ENCODE measurements at places on chromosomes 7 and 10.

DNA sequence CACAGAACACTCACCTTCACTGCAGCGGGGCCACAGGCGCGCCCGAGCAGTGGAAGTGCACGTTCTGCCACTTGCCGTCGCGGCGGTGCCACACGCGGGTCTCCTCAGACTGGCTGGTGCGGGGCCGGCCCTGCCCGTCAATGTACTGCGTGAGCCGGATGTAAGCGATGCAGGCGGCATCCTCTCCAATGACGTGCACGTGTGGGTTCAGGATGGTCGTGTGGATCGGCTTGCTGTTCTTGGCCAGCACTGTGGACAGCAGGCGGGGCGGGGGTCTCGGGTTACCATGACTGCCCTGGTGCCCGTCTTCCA is 19.2 kb downstream of the YKT6 start:
- no peak for DNase-seq

- no peak for DNase-seq
Observed at GRCh38 chr10:35394411-35394851, 58.1 kb downstream of the CCNY start.

DNA sequence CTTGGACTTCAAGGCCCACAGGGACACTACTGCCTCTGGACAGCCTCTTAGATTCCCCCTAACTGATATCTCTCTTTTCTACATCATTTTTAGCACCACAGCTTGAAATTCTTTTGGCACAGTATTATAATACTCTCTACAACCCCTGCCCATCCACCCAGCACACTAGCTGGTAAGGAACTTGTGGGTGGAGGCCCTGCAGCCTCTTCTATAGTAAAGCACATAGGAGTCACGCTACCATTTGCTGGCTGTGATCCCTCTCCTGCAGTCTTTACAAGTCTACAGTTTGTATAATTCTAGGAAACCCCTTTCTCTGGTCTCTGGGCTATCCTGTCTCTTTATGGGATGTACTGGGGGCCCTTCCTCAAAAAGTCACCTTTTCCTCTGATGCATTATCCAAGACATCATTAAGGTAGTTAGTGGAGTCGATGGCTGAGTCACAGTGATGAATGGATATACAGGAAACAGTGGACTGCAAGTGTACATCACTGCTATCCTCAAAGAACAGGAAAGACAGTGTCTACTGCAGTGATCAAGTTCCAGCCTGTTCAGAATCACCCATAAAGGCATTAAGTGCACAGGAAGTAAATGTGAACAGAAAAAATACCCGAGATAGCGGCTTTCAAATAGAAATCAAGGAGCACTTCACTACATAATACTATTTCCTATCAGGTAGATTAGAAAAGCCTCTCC is 54.4 kb downstream of the STK17A start:
- DNase-seq, result no peak

DNA sequence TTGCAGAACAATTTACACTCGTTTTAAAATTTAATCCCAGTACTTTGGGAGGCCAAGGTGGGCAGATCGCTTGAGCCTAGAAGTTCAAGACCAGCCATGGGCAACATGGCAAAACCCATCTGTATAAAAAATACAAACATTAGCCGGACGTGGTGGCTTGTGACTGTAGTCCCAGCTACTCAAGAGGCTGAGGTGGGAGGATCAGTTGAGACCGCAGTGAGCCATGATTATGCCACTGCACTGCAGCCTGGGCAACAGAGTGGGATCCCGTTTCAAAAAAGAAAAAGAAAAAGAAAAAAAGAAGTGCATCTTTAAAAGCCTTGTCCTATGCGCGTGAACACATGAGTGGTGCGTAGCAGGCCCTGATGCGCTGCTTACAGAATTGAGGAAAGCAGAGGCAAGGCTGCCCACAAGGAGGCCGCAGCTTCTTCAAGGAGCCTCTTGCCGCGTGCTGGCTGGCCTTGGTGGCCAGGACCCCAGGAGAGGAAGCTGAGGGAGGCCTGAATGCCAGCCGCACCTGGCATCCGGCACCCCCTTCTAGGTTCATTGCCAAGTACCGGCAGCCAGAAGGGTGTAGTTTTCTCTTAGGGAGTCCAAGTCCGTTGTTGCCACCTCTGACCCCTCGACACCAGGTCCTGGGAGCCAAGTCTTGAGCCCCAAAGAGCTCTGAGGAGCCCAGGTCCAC is 124.5 kb downstream of the UBE2H start:
- DNase-seq, result no peak

DNA sequence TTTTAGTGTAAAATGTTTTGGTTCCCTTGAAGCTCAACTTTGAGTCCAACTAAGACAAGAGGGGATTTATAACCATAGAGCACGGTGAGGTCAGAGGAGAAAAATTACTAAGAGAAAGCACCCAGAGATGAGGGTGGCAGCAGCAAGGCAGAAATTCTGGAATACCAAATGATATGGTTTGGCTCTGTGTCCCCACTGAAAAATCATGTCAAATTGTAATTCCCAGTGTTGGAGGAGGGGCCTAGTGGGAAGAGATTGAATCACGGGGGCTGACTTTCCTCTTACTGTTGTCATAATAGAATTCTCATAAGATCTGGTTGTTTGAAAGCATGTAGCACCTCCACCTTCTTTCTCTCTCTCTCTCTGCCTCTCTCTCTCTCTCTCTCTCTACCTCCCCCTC is 19.4 kb upstream of the AKR1C1 start:
- no peak for DNase-seq

- no peak for DNase-seq
Observed at GRCh38 chr7:29163854-29164253, 17.5 kb upstream of the CPVL start.

GRCh38 chr7:14018751-14019150 is 29.3 kb upstream of the ETV1 start:
- DNase-seq, result no peak

GRCh38 chr10:86899670-86900276 is 57.6 kb downstream of the MMRN2 start:
- DNase-seq, result peak; percentile 86

DNA sequence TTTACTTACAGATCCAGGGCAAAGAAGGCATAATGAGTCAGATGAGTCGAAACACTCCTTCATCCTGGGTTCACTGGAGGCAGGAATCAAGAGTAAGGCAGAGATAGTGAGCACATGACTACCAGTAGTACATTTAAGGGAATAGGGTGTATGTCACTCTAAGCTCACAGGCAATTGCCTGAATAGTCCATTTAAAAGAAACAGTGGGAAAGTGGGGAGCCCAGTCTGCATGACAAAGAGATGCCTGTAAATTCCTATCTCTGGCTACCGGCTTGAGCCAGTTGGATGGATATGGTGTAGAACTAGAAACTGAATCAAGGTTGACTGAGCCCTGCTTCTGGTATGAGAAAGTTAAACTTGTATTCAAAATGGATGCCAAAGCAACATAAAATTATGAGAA is 861.5 kb upstream of the ZWINT start:
- DNase-seq, result no peak

- DNase-seq, result no peak
Observed at GRCh38 chr7:142583446-142583845, 165.8 kb upstream of the PRSS1 start.

All from kidney (tissue), 22 donors.